ENCODE measurements at places on chromosomes 1 and 21.

GRCh38 chr21:42614811-42615351, 38.5 kb upstream of the PDE9A start:
- no peak for DNase-seq

DNA sequence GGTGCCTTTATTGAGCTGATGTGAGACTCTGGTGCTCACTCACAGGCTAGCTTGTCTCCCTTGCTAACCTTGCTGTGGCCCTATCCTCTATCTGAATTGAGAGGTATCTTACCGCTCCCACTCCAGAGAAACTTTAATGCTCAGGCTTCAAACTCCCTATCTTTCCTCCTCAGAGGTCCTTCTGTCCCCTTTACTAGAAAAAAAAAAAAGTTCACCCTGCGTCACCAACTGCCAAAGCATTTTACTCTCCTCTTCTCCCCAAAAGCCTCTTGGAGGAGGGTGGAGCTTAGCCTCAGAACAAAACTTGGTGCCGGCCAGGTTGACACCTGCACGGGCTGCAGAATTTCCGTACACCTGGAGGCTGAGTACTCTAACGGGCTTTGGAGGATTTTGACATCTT, 55.1 kb downstream of the ATP2B4 start:
- no peak for DNase-seq

- DNase-seq, result no peak
Observed at GRCh38 chr1:175536921-175537320, 206.5 kb downstream of the TNR start.

DNA sequence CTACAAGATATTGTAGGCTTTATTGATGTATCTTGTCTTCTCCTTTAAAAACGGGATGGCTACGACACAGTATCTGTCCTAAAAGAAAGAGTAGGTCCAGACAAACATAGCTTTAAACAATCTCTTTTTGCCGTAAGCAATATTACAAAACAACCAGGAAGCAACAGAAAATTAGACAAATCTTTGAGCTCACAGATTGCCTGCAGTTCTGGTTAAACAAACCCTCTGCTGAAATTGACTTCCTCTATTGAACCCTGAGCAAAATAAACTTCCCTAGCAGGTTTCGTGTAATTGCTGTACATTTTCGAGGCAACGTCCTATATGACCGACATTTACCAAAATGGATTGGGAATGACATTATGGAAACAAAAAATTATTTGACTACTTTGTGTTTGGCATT, 50.6 kb downstream of the CHML start:
- DNase-seq, result no peak

DNA sequence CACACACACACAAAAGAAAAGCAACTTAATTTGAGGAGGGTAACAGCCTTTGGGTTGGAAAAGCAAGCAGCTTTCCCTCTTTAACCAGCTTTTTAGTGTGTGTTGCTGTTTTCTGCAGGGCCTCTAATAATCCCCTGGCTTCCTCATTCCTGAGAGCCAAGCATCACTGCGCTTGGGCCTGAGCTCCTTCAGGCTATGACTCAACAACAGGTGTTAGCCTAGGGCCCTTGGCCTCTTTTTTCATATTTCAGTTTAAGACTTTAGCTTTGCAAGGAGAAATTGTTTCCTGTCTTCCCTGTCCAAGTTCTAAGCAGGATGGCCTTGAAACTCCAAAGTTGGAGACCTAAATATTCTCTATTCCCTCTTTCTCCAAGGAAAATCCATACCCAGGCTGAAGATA, 26.2 kb upstream of the SNX27 start:
- DNase-seq, result peak; percentile 43

DNA sequence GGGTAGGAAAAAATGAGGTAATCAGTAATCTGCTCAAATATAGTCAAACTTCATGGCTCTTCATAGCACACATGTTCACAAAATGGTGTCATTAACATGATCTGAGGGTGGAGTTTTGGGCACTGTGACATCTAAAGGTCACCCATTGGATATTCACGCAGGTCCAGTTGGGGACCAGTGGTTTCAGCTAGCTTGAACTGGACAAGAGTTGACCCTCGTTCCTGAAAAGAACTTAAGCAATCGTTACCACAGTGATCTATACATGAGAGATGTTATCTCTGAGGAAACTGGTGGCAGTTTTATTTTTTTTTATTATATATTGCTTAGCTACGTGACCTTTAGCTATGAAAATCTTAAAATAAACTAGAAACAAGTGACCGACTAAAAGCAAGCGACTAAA, 3.0 kb upstream of the OR2C3 start:
- no peak for DNase-seq

DNA sequence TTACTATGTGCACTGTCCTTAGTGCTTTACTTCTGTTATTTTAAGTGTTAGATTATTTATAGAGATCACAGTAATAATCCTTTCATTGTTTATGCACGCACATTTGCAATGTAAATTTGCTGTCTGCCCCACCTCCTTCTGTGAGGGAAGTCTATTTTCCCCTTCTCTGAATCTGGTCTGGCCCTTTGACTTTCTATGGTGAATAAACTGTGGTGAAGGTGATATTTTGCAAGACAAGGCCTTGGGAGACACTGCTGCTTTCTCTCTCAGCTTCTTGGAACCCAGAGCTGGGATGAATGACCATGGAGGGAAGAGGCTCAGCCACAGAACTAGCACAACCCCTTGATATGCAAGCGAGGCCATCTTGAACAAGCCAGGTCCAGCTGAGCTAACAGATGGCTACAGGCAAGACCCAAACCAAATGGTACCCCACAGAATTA, 156.3 kb downstream of the ST6GALNAC3 start:
- no peak for DNase-seq

DNA sequence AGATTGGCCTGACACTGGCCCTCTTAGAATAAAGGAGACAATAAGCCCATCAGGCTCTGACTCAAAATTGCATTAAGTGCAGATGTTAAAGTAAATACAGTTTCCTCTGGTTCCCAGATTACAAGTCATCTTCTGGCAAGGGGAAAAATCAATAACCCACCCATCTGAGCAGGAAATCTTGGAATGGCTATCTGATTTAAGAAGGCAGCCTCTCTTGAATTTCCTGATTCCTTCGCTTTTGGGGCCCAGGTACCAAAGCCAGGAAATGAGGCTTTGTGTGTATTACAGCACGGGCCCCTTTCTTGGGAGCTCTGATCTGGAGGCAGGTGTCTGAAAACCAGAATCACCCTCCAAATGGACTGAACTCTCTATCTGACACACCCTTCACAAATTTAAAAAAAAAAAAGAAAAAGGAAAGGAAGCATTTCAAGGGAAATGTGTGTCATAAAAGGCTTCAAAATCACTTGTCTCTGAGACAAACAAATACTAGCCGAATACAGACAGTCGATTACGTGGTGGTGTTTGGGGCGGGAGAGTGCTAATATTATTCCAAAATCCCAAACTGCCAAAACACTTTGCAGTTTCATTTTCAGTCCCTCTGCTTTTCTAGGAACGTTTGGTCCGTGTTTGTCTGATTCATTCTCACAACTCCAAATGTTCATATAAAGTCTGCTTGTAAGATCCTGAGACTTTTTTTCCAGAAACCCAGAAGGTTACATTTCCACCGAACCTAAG, 240.9 kb upstream of the CAMK1G start:
- no peak for DNase-seq

- DNase-seq, result peak; percentile 7
Observed at GRCh38 chr1:97174039-97174704, 452.6 kb downstream of the PTBP2 start.

Data from fibroblast of pulmonary artery (primary cell).